Foreskin fibroblast (primary cell): ENCODE measurements at places on chromosomes 13 and 19.

DNA sequence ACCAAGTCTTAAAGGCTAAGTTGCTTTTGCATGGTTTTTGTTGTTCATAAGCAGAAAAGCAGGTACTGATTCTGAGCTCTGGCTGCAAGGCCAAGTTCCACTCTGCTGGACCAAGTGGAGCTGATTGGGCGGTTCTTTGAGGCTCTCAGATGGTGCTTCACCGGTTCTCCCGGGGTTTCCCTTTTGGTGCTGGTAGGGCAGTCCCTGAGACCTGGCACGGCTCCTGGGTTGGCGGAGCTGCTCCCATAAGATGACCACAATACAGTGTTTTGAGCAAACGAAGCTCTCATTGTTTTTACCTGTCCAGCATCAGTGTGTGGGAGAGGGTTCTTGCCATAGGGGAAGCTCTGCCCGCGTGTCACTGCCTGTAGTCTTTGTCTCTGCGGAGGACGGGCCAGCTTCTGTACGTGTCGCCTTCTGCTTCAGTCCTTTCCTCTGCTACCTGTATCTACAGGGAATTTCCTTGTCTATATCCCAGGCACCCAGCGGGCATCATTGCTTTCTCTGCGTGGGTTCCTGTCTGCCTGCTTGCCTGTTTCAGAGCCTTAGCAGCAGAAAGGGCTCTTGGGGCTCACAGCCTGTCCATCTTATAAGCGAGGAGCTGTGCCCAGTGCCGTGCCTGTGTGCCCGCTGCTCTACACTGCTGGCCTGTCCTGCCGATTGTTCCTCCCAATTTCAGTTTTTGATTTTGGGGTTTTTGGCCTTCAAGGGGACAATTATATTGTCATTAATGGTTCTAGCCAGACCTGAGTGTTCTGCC, 2.3 kb downstream of the U2AF2 start:
- DNase-seq: no peak

GRCh38 chr13:77810430-77810829, 108.2 kb downstream of the EDNRB start:
- DNase-seq: no peak

DNA sequence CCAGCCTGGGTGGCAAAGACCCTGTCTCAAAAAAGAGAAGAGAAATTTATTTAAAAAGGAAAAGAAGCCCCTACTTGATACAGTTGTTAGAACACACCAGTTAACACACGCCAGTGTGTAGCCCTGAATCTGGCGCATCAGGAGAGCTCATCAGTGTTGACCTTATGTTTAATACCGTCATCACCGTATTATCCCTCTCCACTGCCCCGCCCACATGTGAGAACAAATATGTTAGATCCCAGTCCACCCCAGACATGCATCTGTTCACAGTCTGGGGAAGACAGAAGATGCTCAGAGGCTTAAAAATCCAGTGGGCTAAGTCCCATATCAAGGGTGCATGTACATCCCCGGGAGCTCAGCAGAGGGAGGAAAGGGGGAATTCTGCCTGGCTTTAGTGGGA, 155.2 kb downstream of the DPF1 start:
- peak; percentile 46 for DNase-seq

GRCh38 chr13:26855071-26855470, 94.5 kb upstream of the GPR12 start:
- no peak for DNase-seq

DNA sequence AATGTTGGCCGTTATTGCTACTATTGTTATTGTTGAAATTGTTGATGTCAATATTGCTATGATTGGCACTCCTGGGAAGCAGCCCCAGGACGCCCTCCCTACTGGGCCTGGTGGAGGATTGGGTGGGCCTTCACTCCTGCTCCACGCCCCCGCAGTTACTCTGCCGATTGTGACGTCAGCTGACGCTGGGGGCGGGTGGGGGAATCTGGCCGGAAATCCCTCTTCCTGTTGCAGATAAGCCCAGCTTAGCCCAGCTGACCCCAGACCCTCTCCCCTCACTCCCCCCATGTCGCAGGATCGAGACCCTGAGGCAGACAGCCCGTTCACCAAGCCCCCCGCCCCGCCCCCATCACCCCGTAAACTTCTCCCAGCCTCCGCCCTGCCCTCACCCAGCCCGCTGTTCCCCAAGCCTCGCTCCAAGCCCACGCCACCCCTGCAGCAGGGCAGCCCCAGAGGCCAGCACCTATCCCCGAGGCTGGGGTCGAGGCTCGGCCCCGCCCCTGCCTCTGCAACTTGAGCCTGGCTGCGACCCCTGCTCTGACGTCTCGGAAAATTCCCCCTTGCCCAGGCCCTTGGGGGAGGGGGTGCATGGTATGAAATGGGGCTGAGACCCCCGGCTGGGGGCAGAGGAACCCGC, at the start of gene ETV2:
TSS of gene ETV2 (plus strand) at position 231 of the 637 bp plus-strand sequence. CDS start 716 bp downstream, outside the sequence.
- no peak for DNase-seq

GRCh38 chr19:45101806-45102205, 8.8 kb downstream of the PPP1R37 start:
- no peak for DNase-seq

DNA sequence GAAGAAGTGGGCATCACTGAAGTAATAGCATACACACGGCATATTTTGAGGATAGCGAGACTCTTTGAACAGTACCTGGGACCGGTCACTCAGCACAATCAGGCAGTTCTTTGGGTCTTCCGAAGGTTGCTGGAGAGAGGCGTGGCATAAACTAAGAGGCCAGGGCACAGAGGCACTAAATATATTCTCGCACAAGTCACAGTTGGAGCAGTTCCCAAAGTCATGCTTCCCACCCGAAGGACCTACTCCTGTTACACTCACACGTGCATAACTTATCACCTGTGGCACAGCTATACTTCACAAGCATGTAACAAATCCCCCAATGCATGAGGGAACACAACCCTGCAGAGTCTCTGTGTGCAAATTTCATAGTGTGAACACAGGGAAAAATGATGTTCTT, 10.2 kb downstream of the WDR87 start:
- no peak for DNase-seq

DNA sequence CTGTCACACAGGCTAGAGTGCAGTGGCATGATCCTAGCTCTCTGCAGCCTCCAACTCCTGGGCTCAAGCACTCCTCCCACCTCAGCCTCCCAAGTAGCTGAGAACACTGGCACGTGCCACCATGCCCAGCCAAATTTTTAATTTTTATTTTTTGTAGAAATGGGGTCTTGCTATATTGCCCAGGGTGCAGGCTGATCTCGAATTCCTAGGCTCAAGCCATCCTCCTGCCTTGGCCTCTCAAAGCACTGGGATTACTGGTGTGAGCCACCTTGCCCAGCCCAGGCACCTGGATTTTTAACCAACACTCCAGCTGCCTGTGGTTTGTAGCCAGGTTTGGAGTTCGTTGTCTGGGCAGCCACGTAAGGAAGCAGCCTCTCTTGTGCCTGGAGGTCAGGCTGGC, 9.3 kb upstream of the PEPD start:
- no peak for DNase-seq
